ENCODE measurements at places on chromosomes 7 and 10.
A peak's percentile ranks its signal among the peaks of the same experiment; 100 is the strongest.

DNA sequence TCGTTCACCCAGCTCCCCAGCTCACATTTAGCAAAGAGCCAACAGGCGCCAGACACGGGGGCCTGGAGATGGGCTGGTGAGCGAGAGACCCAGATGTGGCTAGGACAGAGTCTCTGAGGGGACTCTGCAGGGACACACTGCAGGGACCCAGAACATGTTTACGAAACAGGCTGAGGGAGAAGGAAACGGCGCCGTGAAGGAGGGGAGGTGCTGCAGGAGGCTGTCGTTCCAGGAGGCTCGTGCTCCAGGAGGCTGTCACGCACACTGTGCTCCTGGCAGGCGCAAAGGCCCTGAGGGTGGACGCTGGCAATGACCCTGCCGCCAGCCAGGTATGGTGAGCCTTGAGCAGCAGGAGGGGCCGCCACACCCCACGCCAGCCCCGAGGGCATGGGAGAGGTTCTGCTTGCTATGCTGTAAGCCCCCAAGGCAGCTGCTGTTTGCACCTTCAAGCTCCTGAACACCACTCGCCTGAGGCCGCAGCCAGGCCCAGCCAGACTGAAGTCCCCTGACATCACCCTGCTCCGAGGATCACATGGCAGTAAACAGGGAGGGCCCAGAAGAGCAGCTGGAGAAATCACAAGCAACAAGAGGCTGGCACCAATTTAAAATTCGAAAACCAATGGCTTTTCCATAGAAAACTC lies 27.3 kb downstream of the ADAP1 start:
- no peak for DNase-seq

DNA sequence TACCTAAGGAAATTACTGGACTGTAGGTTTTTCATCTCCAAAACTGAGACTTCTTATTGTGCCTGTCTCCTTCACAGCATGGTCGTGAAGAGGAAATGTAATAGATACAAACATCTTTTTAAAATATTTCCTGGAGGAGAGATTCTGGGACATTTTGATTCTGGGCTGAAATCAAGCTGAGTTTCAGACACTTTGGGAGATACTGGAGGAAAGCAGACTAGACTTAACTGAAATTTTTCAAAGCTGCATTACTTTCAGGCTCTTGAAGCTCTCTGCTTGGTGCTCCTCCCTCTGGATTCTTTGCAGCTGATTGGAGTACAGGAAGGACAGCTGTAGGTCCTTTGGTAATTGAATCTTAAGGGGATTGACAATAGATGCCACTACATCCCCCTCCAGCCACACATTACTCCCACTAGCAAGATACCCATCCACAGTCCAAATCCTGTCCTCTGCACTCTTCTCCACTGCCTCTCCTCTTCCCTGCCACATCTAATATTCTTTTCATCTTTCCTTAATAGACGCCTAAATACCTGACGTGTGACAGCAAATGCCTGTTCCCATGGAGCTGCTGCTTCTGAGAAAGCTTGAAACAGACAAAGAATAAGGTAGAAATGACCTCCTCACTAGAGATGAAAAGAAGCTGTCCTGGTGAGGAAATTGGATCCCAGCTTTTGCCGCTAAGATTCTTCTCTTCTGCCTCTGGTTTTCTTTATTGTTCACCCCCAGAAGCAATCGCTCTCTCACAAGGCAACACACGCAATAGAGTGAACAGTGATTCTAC lies 111.5 kb upstream of the PHYHIPL start:
- peak; percentile 75 for DNase-seq

GRCh38 chr10:79103585-79103984 lies 34.8 kb downstream of the ZMIZ1 start:
- DNase-seq = no peak

DNA sequence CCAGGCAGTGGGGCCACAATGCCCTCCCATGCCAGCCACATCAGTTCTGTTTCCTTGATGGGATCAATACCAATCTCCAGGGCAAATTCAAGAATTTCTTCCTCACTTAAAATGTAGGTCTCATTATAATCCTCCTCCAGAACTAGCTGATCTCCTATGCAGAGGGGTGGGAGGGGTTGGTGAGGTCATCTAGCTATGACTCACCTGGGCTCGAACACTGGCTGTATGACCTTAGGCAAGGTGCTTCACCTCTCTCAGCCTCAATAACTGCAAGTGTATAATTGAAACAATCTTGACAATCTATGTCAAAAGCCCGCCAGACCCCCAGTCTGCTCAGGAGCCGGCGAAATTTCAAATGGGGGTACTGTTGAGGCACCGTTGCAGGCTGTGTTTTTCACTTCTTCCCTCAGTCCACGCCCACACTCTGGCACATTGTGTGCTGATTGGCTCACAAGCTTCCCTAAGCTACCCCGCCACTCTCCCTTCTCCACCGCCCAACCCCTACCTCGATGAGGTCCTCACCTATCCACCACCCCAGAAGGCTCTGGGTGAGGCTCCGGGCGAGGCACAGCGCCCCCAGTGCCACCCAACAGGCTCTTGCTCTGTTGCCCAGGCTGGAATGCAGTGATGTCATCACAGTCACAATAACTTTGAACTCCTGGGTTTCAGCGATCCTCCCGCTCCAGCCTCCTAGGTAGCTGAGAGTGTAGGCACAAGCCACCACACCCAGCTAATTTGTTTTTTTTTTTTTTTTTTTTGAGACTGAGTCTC lies 70.5 kb downstream of the ZNF22 start:
- DNase-seq = no peak

GRCh38 chr10:84837877-84838276 lies 509.5 kb downstream of the CCSER2 start:
- DNase-seq = no peak

GRCh38 chr7:1854866-1855724 lies 185.0 kb downstream of the ELFN1 start:
- DNase-seq = no peak

DNA sequence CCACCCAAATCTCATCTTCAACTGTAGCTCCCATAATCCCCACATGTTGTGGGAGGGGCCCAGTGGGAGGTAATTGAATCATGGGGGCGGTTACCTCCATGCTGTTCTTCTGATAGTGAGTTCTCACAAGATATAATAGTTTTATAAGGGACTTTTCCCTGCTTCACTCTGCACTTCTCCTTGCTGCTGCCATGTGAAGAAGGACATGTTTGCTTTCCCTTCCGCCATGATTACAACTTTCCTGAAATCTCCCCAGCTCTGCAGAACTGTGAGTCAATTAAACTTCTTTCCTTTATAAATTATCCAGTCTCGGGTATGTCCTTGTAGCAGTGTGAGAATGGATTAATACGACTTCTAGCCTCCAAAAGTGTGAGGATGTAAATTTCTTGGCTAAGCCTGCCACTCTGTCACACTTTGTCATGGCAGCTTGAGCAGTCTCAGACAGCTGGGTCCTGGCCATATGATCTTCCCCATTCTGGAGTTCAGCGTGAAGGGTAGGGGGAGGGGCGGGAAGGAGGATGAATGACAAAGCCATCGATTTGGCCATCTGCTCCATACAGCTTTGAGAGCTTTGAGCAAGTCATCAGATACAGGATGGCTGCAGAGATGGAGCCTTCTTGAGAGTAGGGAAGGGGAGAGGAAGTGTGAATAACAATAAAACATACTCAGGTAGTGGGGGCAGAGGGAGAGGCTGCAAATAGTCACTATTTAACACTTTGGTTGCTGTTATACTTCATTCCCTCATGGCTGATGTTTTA lies 19.1 kb upstream of the INPP5F start:
- no peak for DNase-seq

- no peak for DNase-seq
Measured at GRCh38 chr10:89745903-89746302, 44.5 kb downstream of the KIF20B start.

DNA sequence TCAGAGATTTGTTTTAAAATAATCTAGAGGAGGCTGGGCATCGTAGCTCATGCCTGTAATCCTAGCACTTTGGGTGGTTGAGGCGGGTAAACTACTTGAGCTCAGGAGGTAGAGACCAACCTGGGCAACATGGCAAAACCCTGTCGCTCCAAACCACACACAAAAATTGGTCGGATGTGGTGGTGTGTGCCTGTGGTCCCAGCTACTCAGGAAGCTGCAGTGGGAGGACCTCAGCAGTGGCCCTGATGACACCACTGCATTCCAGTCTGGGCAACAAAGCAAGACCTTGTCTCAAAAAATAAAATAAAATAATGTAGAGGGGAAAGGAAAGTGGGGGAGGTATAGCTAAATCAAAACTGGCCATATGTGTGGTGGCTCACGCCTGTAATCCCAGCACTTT lies 13.9 kb upstream of the PPP3CB start:
- DNase-seq = no peak

- no peak for DNase-seq
Measured at GRCh38 chr10:44947371-44948152, 12.0 kb upstream of the RASSF4 start.

DNA sequence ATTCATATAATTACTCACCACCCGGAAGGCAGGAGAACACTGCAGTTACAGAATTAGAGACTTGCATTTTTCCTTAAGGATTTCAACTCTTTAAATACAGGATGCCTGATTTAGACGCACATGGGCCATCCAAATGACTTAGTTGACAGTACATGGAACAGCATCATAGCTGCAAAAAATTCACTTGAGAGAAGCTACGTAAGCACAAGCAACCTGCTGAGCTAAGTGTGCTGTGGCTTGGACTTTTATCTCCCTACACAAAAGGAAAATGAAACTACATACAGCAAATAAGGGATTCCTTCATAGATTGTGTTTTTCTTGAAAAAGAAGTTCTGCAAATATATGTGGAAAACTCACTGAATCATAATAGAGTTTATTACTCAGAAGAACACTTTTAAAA lies 152.6 kb downstream of the POU6F2 start:
- peak; percentile 22 for DNase-seq

- no peak for DNase-seq
Measured at GRCh38 chr10:96450529-96451207, 63.1 kb downstream of the TLL2 start.

DNA sequence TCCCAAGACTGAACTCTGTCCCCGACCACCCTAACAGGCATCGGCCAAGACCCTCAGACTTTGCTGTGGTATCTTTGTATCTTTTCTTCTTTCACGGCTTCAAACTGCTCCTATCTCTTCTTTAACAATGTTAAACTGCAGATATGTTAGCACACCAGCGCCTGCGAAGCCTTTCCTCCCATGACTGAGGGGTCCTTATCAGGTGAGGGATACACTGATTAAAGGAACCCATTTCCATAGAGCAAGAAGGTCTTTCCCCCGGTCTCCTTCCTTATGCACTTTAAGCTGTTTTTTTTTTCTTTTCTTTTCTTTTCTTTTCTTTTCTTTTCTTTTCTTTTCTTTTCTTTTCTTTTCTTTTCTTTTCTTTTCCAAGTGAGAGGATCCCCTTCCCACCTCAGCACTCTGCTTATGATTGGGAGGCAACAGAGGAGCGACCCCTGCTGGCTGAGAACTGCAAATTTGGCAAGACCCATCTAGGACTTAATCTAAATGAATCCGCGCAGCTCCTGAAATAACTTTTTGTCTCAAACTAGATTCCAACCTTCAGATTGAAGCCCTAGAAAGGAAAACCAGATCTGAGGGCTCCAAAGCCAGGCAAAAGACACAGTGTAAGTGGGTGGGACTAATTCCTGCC lies 109.9 kb downstream of the ITGB8 start:
- no peak for DNase-seq

DNA sequence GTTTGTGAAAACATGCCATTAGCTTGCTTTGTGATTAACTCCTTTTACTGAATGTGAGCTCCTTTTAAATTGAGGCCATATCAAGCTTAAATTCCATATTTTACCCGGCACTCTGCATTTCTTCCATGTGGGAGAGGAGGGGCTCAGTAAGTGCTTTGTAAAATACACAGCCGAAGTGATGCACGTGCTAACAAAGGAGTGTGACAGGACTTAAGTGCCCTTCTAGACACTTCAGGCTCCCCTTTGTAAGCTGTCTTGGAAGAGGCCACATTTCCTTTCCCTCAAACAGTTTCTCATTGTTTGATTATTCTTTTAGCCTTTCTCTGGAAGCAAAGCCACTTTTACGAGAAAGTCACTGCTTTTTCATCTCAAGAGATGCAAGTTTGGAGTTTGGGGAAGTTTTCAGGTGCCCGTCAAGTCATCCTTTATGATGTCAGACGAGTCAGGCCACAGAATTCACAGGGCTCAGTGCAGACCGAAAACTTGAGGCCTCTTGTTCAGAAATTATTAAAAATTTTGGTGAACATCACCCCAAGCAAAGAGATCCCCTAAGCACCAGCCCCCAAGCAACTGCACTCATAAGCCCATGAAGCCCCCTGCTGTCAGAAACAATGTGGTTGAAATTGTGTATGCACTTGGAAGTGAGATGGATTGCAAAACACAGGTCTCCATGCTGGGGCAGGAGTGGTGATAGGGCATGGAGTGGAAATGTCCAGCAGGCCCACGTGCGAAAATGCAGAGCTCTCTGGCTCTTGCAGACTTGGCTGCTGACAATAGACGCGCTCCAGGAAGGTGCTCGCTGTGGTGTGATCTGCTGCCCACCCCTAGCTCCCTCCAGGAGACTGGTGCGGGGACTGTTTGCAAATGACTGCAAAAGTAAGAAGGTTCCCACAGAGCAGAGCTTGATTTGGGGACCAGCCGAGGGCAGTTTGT lies 11.5 kb downstream of the IKZF1 start:
- no peak for DNase-seq

- no peak for DNase-seq
Measured at GRCh38 chr7:120180221-120180620, 92.8 kb upstream of the KCND2 start.

GRCh38 chr7:45890902-45891461 lies 2.7 kb downstream of the IGFBP1 start:
- DNase-seq = no peak

- no peak for DNase-seq
Measured at GRCh38 chr10:79446758-79447084, 1.3 kb upstream of the ZCCHC24 start.

DNA sequence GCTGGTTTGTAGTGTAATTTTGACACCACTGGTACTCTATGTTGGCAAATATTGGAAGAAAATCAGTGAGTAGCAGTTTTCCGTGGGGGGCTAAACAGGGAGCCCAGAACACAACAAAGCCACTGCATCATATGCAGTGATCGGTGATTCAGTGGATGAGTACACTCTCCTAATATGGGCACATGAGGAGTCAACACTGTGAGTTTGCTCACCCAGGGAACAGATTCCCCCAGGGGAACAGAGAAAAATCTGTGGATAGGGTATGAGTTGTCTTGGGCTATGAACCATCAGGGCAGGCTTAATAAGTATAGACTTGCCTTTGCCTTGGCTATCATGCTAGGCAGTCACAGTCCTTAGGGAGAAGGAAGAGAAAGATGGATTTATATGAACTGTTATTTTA lies 227.7 kb upstream of the SEMA3E start:
- no peak for DNase-seq

GRCh38 chr7:25574828-25575227 lies 346.5 kb upstream of the NPVF start:
- no peak for DNase-seq

Measured in NCI-H2227 treated with DMSO at 0.1 percent for 48 hours (cell line).